ENCODE measurements at places on chromosomes 5 and 9. TPM values are rescaled to one million over a fixed set of nuclear protein-coding genes. Genes with fewer than 3 reads are reported as not detected.

FLT4 gene
- total RNA-seq: 2.4 TPM

NIPAL4 gene
- 1.1 TPM for total RNA-seq

- DNase-seq: peak; percentile 20
Observed at GRCh38 chr9:33289496-33289895, 820 bp upstream of the NFX1 start.

DNA sequence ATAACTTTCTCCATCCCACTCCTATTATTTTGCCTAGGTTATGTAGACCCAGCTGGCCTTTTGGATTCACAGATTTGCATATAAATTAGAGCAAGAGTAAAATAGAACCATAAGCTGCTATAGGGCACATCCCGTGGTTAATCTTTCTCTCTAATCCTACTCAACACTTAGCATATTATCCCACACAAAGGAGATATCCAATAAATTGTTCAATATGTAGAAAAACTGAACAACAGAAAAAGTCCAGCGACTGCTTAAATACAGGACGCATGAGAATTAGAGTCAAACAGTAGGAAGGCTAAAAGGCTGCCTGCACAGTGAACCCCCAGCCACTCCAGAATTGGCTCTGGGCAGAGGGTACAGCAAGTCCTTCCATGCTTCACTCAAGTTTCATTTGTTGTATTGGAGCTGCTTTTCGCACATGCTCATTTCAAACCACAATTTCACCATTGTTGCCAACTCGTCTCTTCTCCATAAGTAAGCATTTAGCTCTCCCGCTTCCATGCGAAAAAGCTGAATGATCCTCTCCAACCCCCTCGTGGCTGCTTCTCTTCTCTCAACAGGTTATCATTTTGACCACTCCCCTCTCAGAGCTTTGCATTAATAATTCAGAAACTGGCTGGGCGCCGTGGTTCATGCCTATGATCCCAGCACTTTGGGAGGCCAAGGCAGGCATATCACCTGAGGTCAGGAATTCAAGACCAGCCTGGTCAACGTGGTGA, 14.1 kb upstream of the IQGAP2 start:
- no peak for DNase-seq

CREBRF gene
- 126 TPM for total RNA-seq

GRCh38 chr9:35556776-35557175, 48.3 kb upstream of the TESK1 start:
- no peak for DNase-seq

OGN gene
- 0.86 TPM for total RNA-seq

CHSY3 gene
- not detected for total RNA-seq

ABHD17B gene
- total RNA-seq: 27.8 TPM

NUTM2F gene
- not detected for total RNA-seq

SPAG8 gene
- total RNA-seq: 0.99 TPM

- DNase-seq: no peak
Observed at GRCh38 chr5:129506086-129506485, 46.0 kb downstream of the ADAMTS19 start.

All from CD4-positive, CD25-positive, alpha-beta regulatory T cell (primary cell).